ENCODE measurements at places on chromosomes 3 and 15. TPM values are rescaled to one million over a fixed set of nuclear protein-coding genes. Genes with fewer than 3 reads are reported as not detected.

DNA sequence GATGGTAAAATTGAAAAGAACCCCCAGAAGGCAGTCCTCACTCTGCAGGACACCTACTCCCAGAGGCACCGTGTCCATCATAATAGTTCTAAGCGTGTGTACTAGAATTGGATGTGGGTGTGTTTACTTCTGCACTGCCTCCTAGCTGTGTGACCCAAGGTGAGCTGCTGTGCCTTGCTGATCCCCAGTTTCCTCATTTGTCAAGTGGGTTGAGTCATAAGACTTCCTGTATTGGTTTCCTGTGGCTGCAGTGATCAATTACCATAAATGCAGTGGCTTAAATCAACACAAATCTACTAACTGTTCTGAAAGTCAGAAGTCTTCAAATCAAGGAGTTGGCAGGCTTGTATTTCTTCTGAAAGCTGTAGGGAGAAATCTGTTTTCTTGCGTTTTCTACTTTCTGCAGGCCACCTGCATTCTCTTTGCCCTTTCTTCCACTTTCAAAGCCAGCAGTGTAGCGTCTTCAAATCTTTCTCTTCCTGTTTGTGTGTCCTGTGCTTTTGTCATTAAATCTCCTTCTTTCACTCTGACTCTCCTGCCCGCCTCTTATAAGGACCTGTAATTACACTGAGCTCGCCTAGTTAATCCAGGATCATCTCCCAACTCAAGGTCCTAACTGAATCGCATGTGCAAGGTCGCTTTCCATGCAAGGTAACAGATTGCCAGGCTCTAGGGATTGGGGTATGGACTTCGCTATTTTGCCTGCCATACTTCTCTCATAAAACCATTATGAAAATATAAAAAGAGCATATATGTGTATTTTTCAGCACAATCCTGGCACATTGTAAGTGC is 59.0 kb downstream of the RORA start:
- no peak for DNase-seq

- DNase-seq: no peak
Observed at GRCh38 chr3:192920411-192920810, 2.8 kb upstream of the MB21D2 start.

- no peak for DNase-seq
Observed at GRCh38 chr3:80535286-80535685, 767.5 kb upstream of the ROBO1 start.

MYZAP gene
- polyA plus RNA-seq: not detected

- DNase-seq: no peak
Observed at GRCh38 chr15:52609593-52609992, 40.8 kb upstream of the ARPP19 start.

PDZRN3 gene
- 22.7 TPM for polyA plus RNA-seq

DNA sequence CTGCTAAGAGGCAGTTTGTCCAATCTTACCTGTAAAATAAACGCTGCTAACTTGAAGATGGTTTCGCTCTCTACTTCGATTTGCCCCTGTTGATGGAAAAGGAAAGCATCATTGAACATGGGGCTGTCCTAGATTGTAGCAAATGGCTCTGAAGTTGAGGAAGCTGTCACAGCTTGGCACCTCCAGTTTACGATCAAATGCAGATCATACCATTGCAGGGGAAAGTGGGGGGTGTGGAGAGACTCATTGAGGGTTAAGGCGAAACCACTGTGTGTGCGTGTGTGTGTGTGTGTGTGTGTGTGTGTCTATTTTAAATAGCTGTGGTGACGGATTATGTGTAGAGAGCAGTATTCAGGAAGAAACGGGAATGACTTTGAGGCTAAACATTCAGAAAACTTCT is 127.6 kb upstream of the LMOD3 start:
- DNase-seq: no peak

CD96 gene
- polyA plus RNA-seq: 0.41 TPM

TRPC1 gene
- 8.6 TPM for polyA plus RNA-seq

- no peak for DNase-seq
Observed at GRCh38 chr3:36227980-36228379, 152.3 kb upstream of the STAC start.

Data from AG04450 (cell line).